ENCODE measurements at places on chromosomes 7 and 10.

GRCh38 chr7:129664029-129665012, 52.8 kb downstream of the NRF1 start:
- peak; percentile 84 for DNase-seq

DNA sequence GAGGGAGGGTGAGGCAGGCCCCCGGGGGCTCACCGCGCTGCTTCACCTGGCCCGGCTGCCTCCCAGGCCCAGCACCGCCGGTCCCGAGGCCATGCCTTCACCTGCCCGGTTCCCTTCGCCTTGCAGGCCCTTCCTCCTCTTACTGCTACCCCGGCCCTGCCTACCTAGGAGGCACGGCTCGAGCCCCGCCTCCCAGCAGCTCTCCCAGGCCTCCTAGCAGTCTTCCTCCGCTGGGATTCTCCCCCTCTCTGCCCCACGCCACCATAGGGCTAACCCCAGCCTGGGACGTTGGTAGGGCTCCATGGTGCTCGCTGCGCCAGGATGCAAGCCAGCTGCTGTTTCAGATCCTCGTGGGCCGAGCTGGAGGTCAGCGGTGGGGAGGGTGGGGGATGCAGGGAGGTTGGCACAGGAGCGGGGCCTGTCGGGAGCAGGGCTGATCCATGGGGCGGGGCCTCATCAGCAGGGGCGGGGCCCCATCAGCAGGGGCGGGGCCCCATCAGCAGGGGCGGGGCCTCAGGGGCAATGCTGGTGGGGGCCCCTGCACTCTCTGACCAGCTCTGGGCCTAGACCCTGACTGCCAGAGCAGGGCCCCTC, 63.3 kb downstream of the RASGEF1A start:
- no peak for DNase-seq

GRCh38 chr7:29204491-29205272, 10.1 kb downstream of the CHN2 start:
- DNase-seq = no peak

DNA sequence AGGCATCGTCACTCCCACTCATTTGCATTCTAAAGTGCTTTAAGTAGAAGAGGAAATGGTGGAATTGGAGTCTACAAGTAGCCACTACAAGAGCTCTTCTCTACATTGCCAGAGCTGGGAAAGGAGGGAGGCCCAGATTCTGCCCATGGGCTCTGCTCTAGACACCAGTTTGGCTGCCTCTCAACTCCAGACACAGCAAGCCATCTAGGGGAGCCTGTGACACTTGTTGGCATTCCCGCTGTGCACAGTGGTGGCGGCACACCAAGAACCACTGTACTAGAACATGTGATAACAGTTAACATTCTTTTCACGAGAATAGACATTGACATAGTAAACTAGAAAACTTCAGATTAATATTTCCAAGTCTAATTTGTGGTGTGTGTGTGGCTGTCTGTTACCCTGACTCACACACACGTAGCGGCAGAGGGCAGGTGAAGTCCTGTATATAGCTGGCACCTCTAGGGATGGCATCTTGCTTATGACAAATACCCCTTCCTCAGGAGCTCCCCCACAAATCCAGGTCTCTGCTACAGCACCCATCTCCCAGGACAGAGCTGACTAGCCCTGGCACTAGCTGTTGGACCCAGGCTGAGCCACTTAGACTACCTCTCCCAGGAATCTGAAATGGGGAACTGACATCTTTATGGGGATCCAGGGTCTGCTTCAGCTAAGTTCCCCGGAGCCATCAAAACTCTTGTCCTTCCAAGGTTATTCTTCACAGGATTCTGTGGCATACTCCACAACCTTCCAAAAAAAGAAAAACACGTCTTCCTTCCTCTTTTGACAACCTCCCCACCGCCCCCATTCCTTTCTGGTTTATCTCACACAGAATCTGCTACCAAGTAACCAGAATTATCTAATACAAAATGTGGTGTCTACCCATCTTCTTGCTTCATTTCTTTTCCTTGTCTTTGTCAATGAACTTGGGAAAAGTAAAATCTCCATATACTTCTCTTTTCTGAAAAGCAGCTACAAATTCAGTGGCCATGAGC, 54.7 kb upstream of the MRLN start:
- DNase-seq = no peak

DNA sequence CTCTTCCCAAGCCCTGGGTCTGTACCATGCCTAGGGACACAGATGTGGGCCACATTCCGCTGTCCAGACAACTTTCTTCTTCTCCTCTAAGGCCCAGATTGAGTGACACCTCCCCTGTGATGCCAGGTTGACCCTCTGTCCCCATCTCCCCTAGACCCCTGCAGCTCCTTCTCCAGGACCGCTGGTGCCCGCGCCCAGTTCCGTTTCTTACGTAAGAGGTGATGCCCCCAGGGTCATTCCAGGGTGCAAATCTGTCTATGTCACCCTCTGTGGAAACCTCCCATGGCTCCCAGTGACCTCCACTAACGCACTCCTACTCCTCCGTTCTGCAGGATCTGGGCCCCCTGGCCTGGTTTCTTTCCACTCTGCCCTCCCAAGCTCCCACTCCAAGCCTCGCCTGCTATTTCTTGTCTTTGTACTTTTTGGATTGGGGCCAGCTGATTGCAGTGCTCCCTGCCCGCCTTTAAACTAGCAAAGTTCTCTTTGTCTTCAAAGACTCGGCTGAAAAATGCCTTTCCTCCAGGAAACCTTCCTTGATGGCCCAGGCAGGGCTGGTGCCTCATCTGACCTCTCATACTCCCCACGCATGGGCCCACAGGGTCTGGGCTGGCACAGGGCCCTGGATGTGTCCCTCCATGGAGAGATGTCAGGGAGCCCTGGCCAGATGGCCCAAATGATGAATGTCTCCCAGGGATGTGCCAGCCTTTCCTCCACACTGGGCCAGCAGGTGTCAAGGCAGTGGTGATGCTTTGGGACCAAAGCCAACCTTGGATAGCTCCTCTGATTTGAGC, 21.3 kb upstream of the ELN start:
- no peak for DNase-seq

- no peak for DNase-seq
These were observed 195.8 kb downstream of the RPS24 start for GRCh38 chr10:78229489-78229888.

DNA sequence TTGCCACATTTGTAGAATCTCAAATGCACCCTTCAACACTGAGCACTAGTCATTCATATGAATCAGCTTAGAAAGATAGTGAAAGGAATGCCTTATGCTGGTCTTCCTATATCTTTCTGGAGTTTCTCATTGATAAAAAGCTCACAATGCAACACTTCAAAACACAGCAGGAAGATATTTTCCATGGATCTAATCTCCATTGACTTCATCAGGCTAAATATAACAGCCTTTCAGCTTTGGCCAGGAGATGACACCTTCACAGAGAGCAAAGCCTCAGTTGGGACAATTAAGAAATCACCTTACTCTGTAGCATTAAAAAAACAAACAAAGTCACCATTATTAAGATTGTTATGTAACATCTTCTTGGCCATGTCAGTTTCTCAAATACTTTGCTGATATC, 6.7 kb downstream of the NRP1 start:
- DNase-seq = no peak

- DNase-seq = no peak
These were observed 3.1 kb downstream of the CNPY4 start for GRCh38 chr7:100122568-100122967.

- DNase-seq = no peak
These were observed 11.2 kb downstream of the ADRA2A start for GRCh38 chr10:111087968-111088505.

- DNase-seq = no peak
These were observed 117.4 kb upstream of the PFKP start for GRCh38 chr10:2949948-2950354.

DNA sequence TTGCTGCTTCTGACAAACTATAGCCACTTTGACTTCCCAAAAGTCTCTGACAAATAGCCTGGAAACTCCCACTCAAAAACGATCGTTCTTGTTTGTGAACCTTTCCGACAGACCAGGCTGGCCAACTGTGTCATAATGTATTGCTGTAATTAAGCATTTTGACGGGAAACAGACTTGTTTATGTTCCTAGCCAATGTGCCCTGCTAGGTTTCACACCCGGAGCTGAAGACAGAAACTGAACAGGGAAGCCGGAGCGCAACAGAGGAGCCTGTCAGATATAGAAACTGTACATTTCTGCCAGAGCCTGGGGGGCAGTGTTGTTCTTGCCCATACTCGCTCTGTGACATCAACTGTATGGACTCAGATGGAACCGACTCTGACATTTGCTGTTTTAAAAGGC, 55.3 kb upstream of the C7orf33 start:
- no peak for DNase-seq

GRCh38 chr10:88702848-88703597, 3.0 kb upstream of the LIPK start:
- DNase-seq = peak; percentile 90

- DNase-seq = no peak
These were observed 972.8 kb downstream of the ANKRD7 start for GRCh38 chr7:119197172-119197876.

GRCh38 chr10:80411681-80412220, 3.4 kb downstream of the PRXL2A start:
- DNase-seq = no peak

GRCh38 chr7:101096331-101096956, 11.2 kb downstream of the TRIM56 start:
- no peak for DNase-seq

GRCh38 chr10:98276311-98276710, 8.3 kb upstream of the LOXL4 start:
- no peak for DNase-seq

DNA sequence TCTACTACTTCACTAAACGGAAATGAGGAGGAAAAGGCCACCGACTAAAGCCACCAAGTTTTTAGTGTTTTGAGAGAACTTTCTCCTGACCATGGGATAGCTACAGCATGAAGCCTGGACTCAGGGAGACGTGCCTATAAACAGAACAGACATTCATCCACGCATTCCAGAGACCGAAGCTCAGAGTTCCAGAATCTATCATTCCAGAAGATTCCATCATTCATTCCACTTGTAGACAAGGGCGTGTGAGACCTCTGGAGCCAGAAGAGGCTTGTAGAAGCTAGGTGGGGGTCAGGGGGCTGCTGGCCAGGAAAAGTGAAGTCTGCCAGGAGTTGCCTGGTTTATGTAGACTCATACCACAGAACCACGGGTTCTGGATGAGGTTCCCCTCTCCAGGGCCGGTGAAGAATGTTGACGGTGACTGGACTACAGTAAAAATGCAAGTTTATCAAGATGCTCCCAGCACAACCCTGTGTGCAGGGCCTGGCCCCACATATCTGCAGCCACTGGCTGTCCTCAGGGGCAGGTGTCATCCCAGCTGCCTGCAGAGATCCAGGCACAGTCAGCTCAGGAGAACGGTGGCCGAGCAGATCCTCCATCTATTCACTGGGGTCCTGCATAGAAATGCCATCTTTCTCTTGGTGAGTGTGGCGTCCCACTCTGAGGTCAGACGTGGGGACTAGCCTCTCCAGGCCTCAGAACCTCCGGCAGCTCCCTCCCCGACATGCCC, 215.7 kb downstream of the USP6NL start:
- DNase-seq = no peak

- no peak for DNase-seq
These were observed 140.1 kb upstream of the JCAD start for GRCh38 chr10:30199376-30200016.

- no peak for DNase-seq
These were observed 141.9 kb upstream of the PPP2R2D start for GRCh38 chr10:131758939-131759301.

DNA sequence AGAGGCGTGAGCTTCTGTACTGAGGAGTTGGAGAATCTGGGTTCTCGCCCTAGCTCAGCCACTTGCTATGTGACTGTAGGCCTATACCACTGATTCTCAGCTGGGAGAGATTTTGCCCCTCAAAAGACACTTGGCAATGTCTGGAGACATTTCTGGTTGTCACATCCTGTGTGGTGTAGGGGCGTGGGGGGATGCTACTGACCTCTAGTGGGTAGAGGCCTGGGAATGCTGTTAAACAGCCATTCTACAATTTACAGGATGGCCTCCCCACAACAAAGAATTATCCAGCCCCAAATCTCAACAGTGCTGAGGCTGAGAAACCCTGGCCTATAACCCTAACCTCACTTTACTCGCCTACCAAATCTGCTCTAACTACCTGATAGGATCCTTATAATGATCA, 58.8 kb upstream of the GAD2 start:
- no peak for DNase-seq

- DNase-seq = peak; percentile 77
These were observed 55.5 kb downstream of the SYPL1 start for GRCh38 chr7:106056513-106057203.

GRCh38 chr7:71626206-71626605, 494.3 kb downstream of the GALNT17 start:
- no peak for DNase-seq

GRCh38 chr10:122707535-122707934, 7.9 kb upstream of the C10orf120 start:
- no peak for DNase-seq

DNA sequence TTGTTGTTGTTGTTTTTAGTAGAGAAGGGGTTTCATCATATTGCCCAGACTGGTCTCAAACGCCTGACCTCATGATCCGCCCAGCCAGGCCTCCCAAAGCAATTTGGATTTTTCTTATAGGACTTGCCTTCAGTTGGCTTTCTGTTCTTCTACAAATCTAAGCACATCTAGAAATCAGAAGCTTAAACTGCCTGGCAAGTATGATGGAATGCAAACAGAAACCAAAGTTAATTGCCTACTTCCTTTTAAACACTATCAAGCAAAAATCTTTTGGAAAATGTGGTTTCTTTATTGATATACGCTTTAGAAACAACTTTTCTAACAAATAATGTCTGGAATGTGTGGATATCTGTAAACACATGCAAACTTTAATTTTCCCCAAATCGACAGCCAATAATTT, 64.9 kb downstream of the USP6NL start:
- DNase-seq = peak; percentile 24

GRCh38 chr10:24645784-24646183, 77.9 kb downstream of the ARHGAP21 start:
- DNase-seq = peak; percentile 22

GRCh38 chr10:103804871-103805270, 50.5 kb downstream of the SH3PXD2A start:
- no peak for DNase-seq

GRCh38 chr7:82335927-82336326, 107.7 kb downstream of the CACNA2D1 start:
- peak; percentile 7 for DNase-seq

- no peak for DNase-seq
These were observed 24.2 kb downstream of the AKR1B1 start for GRCh38 chr7:134434701-134435100.

DNA sequence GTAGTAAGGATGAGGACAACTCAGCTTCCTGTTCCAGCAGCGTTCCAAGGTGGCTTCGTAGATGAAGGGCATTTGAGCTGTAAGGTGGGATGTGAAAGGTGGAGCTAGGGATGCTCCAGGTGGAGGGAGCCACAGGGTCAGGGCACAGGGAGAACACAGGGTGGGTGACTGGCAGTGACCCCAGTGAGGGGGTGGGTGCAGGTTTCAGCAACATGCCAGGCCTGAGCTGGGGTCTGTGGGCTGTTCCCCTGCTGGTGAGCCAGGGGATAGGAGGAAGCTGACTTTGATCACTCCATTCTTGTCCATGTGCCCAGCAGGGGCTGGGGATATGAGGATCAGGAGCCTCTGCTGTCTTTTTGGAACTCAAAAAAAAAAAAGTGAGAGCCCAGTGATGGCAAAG, 33.2 kb downstream of the CDH23 start:
- DNase-seq = no peak

All from fibroblast of lung (primary cell).